ENCODE measurements at places on chromosomes 4 and X.

DNA sequence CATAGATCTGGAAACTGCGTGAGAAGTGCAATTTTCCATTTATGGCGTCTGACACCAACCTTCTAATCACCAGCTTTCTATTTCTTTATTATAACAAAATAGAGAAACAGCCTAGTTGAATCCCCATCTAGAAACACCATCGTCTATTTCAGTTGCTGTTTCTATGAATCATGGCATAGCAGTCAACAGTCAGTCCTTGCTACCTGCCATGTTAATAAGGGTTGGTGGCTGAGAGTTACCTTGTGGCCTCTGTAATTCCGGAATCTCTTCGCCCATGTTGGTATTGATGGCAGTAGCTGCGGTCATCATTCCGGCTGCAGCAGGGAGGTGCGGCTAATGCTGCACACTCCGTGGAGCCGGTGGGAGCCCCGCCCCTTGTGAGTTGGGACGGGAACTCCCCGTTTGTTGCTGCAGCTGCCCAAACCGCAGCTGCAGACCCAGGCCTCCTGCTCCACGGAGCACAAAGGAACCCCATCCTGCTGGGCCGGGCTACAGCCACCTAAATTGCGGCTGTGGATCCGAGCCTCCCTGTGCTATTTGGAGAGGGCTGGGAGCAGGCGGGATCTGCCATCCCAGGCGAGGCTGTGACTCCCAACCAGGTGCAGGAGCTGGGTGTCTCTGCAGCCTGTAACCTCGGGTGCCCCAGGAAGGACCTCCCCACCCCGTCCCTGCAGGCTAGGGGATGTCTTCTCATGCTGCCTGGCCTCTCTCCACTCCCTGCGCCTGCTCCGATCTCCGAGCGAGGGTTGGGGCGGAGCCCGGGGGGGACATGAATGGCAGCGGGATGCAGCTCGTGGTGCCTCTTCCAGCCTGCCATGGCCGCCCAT, 115.4 kb upstream of the STK26 start:
- no peak for DNase-seq

DNA sequence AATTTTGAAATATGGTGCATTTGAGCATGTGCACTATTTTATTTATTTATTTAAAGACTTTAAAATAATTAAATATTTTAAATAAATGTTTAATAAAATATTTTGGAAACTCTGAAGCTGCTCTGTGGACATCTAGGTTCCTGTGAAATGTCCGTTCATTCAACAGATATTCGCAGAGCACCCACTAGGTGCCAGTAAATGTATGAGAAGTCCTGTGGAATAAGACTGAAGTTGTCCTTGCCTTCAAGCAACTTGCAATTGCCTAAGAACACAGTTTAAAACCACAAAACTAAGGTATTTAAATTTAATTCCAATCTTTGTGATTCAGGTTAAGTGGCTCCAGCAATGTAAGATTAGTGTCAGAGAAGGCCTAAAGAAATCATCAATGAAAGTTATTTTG, 306.7 kb downstream of the GBA3 start:
- DNase-seq = no peak

DNA sequence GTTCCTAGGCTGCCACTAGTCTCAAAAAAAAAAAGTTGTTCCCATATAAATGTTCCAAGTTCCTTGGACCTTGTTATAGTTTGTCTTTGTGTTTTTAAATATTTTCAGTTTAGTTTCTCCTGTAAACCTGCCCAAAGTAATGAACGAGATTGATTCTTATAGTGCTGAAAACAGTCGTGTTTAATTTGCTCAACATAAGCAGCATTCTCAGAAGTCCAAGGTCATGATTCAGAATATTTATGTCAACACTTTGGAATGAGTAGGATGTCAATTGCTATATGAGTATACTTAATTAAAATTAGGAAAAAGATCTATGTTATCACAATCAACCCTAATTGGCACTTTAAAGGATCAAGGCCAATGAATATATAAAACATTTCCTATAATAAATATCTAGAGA, 510.9 kb downstream of the PPP4R3C start:
- DNase-seq = no peak

DNA sequence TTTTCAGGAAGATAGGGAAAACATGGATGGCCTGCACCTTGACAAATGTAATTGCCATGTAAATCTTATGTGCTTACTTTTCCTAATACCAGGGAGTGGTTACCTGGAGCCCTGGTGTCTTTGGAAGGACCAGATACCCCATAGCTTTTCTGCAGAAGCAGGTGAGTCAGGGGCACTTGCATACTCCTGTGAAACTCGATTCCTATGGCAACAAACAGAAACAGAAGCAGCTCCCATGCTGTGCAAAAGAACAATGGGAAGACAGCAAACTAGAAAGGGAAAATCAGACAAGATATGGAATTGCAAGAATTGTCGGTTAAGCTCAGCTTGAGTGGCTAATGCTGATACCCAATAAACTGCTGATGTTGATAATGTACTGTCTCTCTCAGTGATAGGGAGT, 117.4 kb upstream of the AFF2 start:
- DNase-seq = no peak

GRCh38 chr4:7785017-7785416, 154.6 kb downstream of the AFAP1 start:
- no peak for DNase-seq

DNA sequence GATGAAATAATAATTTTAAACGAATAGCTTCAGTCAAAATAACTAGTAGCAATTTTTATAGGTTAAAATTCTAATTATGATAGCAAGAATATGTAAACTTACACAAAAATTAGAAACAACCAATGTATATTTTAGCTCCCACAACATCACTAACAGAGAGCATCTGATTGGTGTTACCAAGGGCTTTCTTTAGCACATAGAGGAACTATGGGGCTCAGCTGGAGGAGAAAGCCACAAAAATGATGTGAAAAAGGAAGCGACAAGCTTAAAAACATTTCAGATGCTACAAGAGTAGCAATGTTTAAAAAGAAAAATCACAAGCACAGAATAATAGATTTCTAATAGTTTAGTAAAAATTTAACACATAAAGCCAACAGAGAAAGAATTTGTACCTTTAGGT, 56.3 kb downstream of the ATP8A1 start:
- no peak for DNase-seq

DNA sequence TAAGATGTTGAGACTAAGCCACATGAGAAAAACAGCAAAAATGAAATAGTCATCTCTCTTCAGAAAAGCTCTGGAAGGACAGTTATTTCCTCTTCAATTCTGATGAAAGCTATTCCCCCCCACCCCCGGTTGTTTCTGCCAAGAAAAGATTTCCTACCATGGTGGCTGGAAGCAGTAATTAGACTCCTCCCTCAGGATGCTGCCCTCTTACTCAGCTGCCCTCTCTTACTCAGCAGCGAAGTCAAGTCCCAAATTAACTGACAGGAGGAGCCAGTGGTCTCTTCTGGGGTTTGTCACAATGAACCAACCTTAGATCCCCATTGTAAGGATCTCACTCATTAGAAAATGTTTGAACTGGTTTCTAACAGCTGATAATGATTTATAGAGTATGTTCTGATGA, 38.0 kb downstream of the GPM6B start:
- no peak for DNase-seq

- DNase-seq = no peak
These were observed 22.2 kb downstream of the IQCM start for GRCh38 chr4:149793459-149793858.

- no peak for DNase-seq
These were observed 3.6 kb upstream of the AMOT start for GRCh38 chrX:112844250-112844649.

GRCh38 chr4:15186149-15186548, 183.9 kb downstream of the CPEB2 start:
- no peak for DNase-seq

DNA sequence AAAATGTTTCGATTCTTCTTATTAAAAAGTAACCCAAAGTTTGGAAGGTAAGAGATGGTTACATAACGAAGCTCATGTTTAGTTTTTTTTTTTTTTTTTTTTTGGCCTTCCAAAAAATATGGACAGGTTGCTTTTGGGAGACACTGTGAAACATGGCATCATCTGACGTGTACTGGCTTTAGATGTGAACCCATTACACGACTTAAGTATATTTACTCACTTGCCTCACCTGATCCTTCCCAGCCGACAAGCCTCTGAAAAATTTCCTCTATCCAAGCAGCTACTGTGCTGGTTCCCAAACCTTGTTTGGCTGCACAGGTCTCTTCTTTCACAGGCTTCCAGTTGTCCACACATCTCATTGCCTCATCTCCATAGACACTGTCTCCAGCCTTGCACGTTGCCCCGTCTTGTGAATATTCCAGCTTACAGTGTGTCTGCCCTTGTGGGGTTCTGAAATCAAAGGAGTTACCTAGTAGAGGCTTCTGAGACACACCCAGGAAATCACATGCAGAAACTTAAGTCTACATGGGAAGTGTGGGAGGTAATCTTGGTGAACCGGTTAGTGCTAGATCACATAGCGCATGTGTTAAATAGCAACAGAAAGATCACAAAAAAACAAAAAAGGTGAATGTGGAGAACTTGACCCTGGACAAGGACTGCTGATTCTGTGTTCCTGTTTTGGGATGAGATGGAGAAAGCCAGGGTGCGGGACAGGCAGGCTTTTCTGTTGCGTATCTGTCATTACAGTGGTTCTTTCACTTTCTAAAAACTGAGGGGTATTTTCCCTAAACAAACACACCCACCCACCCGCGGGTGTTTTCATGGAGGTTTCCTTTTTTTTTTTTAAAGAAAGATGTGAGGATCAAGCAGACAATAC, 328.6 kb downstream of the ARHGAP10 start:
- DNase-seq = peak; percentile 64

- DNase-seq = no peak
These were observed 79.4 kb upstream of the SPRY1 start for GRCh38 chr4:123317211-123317610.

Measured in CD4-positive, alpha-beta T cell treated with Interleukin-21 for 1 hour (primary cell).